ENCODE measurements at places on chromosomes 7 and 10.

- DNase-seq = peak; percentile 6
Measured at GRCh38 chr10:48981310-48981907, 41.8 kb upstream of the LRRC18 start.

DNA sequence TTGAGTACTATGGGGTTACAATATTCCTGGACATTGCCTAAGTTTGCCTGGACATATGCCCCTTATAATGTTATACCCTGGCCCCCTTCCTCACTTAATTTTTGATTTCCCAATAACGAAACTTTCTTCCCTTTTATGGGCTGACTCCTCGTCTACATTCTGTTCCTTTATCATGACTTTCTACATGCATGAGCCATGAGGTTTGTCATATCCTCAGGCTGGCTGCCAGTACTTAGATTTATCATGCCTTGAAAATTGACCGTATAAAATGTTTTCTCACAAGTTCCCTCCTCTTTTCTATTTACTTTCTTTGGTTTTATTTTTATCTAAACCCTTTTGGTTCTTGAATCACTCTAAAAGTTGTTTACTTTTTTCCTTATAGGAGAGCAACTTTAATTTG is 4.7 kb downstream of the DNAH11 start:
- DNase-seq = no peak

DNA sequence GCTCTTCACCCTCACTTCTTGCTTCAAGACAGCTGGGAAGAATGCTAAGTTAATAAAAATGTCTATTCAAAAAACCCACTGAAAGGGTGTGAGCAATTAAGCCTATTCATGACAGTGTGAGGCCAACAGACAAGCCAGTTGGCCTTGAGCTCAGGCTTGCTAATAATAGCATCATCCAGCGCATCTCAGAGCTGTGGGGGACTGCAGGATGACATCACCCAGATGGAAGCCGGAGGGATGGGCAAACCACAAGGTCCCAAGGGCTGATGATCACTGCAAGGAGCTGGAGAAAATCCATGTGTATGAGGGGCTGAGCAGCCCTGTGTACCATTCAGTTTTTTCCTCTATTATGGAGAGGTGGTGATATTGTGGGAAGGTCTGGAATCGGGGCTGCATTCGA is 770.4 kb downstream of the TNS3 start:
- no peak for DNase-seq

GRCh38 chr7:17631061-17631460 is 309.2 kb downstream of the SNX13 start:
- no peak for DNase-seq

DNA sequence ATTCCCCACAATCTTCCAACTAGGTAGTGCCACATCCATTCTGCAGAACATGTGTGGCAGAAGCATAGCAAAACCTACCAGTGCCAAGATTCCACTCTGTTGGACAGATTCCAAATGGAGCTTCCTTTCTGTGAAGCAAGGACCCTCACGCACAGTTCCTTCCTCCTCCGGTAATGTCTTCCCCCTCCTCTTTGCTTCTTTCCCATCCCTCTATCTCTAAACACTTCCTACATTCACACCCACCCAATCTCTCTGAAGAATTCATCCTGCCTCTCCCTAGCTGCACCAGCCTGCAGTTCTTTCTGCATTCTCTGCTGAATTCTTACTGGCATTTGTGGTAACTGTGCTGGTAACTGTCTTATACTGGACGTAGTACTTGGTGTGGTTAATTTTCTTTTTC is 124.9 kb downstream of the RNLS start:
- DNase-seq = no peak

GRCh38 chr10:110358869-110359629 is 54.3 kb upstream of the SMNDC1 start:
- DNase-seq = no peak

DNA sequence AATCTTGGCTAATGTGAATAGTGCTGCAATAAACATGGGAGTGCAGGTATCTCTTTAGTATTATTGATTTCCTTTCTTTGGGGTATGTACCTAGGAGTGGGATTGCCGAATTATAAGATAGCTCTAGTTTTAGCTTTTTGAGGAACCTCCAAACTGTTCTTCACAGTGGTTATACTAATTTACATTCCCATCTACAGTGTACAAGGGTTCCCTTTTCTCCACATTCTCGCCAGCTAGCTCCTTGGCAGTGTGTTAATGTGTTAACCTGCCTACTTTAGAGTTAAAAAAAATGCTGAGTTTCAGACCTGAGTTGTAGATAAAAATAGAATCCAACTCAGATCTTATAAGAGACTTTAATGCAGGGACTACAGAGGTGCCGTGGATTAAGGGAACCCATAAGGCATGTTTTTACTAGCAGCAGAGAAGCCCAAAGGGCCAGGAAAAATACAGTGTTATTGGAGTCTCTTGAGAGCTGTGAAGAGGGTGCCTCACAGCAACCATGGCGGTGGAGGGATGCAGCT is 35.4 kb downstream of the CDK13 start:
- DNase-seq = no peak

- DNase-seq = no peak
Measured at GRCh38 chr10:94591461-94592205, 46.0 kb downstream of the HELLS start.

DNA sequence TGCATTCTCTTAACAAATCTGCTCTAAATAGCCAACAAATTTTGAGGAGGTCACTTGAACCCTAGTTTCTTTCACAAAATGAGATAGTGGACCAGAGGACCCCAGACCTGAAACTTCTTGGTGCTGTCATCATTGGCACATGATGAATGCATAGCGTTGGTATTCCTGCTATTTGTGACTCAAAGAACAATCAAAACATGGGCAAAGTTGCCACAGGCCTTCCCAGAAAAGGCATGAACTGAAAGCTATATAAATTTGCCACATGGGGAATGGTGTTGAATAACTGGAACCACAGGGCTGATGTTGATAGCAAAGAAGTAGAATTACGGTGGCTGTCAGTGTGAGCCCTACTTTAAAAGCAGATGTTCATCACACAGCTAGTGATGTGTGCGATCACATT is 219.9 kb upstream of the KMT2E start:
- no peak for DNase-seq

- DNase-seq = no peak
Measured at GRCh38 chr7:2003451-2003930, 229.3 kb downstream of the MAD1L1 start.

DNA sequence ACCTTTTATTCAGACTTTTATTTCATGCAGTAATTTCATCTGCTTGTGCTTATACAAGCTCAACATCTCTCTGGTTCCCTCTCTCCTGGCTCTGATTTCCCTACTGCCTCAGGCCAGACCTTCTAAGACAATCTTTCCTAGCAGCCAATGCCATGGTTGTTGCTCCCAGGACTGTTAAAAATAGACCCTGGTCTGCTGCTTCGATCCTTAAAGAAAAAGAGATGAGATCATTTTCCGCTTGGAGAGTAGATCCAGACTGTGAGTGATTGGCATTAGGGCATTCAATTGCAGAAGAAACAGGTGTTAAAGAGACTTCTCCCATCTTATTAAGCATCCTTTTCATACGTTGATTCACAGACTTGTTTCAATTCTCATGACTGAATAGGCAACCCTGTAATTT is 68.4 kb upstream of the ITGB1 start:
- no peak for DNase-seq

DNA sequence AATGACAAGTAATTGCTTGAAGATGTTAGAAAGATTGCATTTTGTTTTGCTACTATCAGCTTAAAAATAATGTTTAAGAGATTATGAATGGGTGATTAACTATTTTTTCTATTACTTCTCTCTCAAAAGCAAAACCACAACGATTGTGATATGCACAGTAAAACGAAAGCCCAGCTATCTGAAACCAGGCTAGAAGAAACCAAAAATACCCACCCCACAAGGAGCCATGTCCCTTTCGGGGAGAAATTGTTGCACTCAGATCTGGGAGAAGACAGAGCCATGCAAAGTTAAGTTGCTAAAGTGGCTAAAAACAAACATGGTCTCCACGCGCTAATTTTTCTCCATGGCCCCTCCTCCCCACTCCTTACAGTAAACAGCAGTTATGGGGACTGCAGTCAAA is 173.6 kb downstream of the RPS24 start:
- DNase-seq = no peak

- DNase-seq = no peak
Measured at GRCh38 chr7:85750454-85750949, 563.6 kb upstream of the SEMA3D start.

GRCh38 chr10:76883596-76883995 is 754.0 kb downstream of the KCNMA1 start:
- DNase-seq = no peak

- no peak for DNase-seq
Measured at GRCh38 chr10:91009121-91009520, 88.2 kb upstream of the ANKRD1 start.

- DNase-seq = no peak
Measured at GRCh38 chr7:31776616-31777015, 89.6 kb downstream of the PPP1R17 start.

- DNase-seq = no peak
Measured at GRCh38 chr7:116708248-116708647, 36.3 kb downstream of the MET start.

Data from stimulated activated CD4-positive, alpha-beta T cell treated with anti-CD3 and anti-CD28 coated beads, TNF-alpha, amount 100 ng/mL, for 48 hours (primary cell).